ENCODE measurements at places on chromosomes 7 and 10.
A peak's percentile ranks its signal among the peaks of the same experiment; 100 is the strongest.

GRCh38 chr10:124706462-124707143, 37.6 kb downstream of the FAM53B start:
- DNase-seq, result no peak

- DNase-seq, result no peak
Observed at GRCh38 chr7:157271991-157272324, 64.8 kb upstream of the DNAJB6 start.

DNA sequence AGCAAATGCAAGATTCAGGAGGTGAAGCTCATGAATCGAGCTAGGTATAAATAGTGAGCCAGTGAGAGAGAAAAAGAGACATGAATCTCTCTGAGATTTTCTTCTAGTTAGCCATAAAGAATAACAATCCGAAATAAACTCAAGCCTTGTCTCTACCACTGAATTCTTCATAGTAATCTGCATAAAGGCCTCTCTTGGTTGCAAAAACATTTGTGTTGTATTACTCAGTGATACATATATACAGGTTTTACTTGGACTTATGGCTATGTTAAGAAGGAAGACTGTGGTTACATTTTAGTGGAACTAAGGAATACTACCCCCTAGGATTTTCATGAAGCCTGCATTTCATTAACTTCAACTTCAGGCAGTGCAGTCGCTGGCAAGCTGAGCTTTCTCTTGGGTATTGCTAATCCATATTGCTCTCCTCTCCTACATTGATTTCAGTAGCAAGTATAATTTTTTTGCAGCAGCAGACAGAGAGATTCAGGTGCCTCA, 72.7 kb upstream of the TRIL start:
- no peak for DNase-seq

DNA sequence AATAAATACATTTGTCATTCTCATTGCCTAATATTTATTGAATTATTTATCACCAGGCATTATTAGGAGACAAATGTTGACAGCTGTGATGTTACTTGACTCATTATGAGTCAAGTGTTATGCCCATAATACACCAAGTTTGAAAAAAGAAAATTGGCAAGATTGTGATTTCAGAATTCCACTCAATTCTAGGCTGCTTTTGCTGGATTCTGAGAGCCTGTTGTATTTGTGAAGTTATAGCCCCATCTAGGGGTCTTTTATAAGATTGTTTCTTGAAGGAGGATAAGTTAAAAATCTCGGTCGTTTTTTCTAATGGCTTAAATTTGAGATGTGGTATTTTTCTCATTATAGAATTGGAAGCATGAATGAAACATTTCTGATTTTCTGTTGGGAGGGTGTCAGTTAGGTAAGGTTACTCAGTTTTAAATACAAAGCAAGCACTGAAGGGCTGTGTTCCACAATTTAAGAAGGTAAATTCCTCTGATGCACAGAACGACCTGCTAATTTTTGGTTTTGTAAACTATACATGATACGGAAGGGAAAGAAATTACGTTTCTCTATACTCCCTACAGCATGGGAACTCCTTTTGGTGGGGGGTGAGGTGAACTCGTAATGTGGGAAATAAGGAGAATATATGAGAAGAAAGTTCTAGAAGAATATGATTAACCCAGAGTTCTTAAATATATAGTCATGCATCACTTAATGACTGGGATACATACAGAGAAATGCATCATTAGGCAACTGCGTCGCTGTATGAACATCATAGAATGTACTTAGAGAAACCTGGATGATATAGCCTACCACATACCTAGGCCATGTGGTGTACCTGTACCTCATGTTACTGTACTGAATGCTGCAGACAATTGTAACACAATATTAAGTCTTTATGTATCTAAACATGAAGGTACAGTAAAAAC, 2.6 kb downstream of the STK31 start:
- DNase-seq, result no peak

- DNase-seq, result peak; percentile 56
Observed at GRCh38 chr10:43202224-43202656, 64.0 kb downstream of the CSGALNACT2 start.

All from cardiac septum (tissue), 1 donor.